ENCODE measurements at places on chromosomes 6 and 20. TPM values are rescaled to one million over a fixed set of nuclear protein-coding genes. Genes with fewer than 3 reads are reported as not detected.

The CLDN20 gene
- not detected for total RNA-seq

The MYB gene
- total RNA-seq, result 1.4 TPM

The RBBP8NL gene
- total RNA-seq, result not detected

The DUSP15 gene
- 2.0 TPM for total RNA-seq

The AKIRIN2 gene
- total RNA-seq, result 16.6 TPM

The OPRM1 gene
- total RNA-seq, result 3.3 TPM

The SOBP gene
- 23.8 TPM for total RNA-seq

- DNase-seq, result no peak
- no peaks in the 10 kb centered on the region for H3K36me3 ChIP-seq
- no peaks in the 10 kb centered on the region for H3K4me1 ChIP-seq
- H3K4me3 ChIP-seq, result no peak overlapping the region
- H3K27me3 ChIP-seq, result no peaks in the 10 kb centered on the region
- no peak overlapping the region for H3K27ac ChIP-seq
Measured at GRCh38 chr20:37846573-37846972, 56.4 kb upstream of the VSTM2L start.

GRCh38 chr6:45185403-45186251 lies 142.5 kb upstream of the RUNX2 start:
- DNase-seq, result no peak
- H3K4me3 ChIP-seq, result no peak overlapping the region
- H3K27me3 ChIP-seq, result no peaks in the 10 kb centered on the region
- H3K36me3 ChIP-seq, result no peaks in the 10 kb centered on the region

DNA sequence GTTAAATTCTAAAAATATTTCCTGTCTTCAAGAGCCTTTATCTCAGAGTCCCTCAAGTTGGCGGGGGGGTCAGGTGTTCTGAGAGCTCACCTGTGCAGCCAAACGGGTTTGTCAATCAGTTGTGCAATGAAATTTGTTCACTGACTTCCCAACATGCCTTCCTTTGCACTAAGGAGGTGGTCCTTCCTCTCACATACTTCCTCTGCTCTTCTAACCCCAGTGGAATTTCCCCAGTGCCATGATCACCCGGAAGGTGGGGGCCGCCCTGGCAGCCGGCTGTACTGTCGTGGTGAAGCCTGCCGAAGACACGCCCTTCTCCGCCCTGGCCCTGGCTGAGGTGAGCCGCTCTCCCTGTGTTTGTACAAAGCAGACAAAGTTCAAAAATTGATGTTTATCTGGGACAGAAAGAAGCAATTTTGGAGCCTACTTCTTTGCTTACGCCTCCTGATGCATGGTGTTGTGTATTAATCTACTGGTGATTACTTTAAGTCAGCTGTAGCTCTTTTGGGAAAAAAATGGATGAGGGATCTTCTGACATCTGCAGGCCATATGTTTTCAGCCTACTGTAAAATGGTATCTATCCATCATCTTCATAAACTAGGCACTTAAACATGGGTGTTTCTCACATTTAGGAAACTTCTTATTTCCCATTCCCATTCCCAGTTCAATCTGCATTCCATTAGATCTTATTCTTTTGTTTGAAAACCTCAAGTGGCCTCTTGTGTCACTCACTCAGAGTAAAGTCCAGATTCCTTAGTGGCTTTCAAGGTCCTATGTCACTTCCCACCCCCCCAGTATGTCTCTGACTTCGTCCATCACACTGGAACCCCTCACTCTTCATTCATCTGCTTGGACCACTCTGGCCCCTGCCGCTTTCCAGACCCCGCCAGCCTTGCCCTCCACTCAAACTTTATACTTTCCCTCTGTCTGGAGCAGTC lies 10.1 kb downstream of the ALDH5A1 start:
- H3K36me3 ChIP-seq, result peaks cover 6% of the 10 kb centered on the region
- no peak for DNase-seq
- no peak overlapping the region for H3K27ac ChIP-seq
- no peak overlapping the region for H3K4me3 ChIP-seq

DNA sequence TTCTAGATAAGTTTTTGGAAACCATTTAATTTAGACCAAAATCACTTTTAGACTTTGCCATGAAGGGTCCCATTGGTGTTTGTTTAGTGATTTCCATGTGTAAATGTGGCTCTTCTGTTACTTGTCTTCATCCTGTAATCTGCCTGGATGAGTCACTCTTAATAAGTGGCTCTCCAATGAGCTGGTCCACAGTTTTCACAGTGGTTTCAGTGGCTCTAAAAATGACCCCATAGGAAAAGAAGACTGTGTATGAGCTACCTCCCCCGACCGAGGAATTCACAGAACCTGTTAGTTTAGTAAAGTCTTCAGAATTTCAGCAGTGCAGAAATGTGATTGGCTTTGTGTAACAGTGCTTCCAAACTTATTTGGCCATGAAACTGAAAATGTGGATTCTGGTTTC lies 492.0 kb upstream of the MARCKS start:
- no peak for DNase-seq
- H3K4me1 ChIP-seq, result no peaks in the 10 kb centered on the region
- no peak overlapping the region for H3K27ac ChIP-seq

DNA sequence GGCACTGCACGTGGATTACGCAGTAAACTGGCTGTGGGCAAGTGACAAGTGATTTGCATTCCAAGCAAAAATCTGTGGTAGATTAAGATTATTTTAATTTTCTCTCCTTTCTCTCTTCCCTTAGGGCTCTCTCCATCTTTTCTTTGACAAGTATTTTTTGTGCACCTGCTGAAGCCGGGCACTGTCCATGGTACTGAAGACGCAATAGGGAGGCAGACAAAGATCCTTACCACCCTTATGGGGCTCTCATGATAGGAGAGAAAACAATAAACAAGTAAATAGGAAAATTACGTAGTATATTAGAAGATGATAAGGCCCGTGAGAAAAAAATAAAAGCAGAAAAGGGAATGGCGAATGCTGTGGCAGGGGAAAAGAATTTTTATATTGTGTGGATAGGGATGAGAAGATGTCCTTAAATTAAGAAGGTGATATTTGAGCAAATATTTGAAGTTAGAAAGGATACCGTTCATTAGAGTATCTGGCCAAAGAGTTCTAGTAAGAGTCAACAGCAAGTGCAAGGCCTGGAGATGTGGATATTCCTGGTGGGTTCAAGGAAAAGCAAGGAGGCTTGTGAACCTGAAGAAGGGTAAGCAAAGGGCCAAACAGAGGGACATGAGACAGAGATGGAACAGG lies 146.0 kb downstream of the LAMP5 start:
- no peaks in the 10 kb centered on the region for H3K36me3 ChIP-seq
- DNase-seq, result no peak
- H3K27me3 ChIP-seq, result no peaks in the 10 kb centered on the region
- no peak overlapping the region for H3K4me3 ChIP-seq

GRCh38 chr6:89087881-89088280 lies 7.3 kb downstream of the PNRC1 start:
- no peaks in the 10 kb centered on the region for H3K27me3 ChIP-seq
- H3K27ac ChIP-seq, result no peak overlapping the region
- no peaks in the 10 kb centered on the region for H3K4me1 ChIP-seq
- peaks cover 19% of the 10 kb centered on the region for H3K36me3 ChIP-seq
- H3K4me3 ChIP-seq, result no peak overlapping the region
- DNase-seq, result no peak

DNA sequence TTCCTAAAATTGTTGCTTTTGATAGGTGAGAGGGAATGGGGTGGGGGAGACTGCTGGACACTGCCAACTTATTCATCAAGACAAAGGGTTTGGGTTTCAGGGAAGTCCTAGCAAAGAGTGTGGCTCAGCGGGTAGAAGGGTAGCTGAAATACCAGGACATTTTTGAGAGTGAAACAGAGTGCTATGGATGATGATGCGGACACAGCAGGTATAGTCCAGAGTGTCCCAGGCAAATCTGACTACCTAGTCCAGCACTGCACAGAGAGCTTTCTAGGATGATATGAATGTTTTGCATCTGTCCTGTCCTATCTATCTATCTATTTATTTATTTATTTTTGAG lies 154.3 kb downstream of the BCAS1 start:
- no peaks in the 10 kb centered on the region for H3K27me3 ChIP-seq
- H3K4me1 ChIP-seq, result peaks cover 31% of the 10 kb centered on the region
- no peaks in the 10 kb centered on the region for H3K36me3 ChIP-seq
- H3K4me3 ChIP-seq, result peak overlapping the region; percentile 58

DNA sequence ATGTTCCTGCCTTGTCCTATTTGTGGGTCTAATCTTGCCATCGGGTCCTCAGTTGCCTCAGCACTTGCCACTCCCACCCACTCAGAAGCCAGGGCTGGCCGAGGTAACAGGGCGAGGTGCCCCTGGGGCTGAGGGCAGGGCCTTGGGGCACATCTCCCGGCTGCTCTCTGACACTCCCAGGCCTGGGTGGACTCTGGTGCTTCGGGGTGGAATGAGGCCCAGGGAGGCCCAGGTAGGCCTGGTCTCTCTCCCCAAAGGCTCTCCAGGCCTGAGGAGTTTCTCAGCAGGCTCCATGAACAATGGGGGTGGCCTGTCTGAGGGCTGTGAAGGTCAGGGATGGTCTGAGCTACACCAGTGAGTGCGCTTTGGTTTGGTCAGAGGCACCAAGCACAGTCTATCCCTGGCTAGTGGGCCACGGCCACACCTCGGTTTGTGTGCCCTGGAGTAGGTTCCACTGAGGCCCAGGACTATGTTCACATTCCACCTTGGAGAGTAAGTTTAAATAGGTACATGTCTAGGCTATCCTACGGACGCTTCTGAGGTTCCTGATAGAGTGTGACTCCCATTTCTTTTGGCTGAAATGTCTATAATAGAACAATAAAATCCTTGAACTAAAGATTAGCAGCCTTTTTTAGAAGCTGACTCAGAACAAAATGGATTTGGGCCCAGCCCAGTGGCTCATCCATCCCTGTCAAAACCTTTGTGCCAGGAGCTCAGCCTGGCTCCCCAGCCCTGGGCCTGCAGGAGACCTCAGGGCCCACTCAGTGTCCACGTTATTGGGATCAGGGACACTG lies 78.8 kb downstream of the SLC24A3 start:
- H3K27me3 ChIP-seq, result no peaks in the 10 kb centered on the region
- H3K27ac ChIP-seq, result no peak overlapping the region
- no peaks in the 10 kb centered on the region for H3K36me3 ChIP-seq
- DNase-seq, result no peak

DNA sequence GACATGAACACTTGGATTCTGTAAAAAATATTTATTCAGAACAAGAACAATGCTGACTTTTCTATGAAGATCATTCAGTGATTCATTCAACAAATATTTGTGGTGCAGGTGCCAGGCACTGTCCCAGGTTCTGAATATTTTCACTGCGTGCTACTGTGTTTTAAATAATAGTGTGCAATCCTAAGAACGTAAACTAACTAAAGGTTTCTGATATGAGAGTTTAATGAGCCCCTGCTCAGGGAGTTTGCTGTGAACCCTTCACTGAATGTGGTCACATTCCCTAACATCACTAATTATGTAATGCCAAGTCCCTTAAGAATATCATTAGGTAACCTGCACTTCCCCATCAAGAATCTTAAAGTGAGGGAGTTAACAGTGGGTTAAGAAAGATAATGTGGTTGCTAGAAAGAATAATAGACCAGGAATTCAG lies 1.7 kb upstream of the TMEM170B start:
- no peaks in the 10 kb centered on the region for H3K36me3 ChIP-seq
- H3K27me3 ChIP-seq, result no peaks in the 10 kb centered on the region
- H3K27ac ChIP-seq, result no peak overlapping the region

DNA sequence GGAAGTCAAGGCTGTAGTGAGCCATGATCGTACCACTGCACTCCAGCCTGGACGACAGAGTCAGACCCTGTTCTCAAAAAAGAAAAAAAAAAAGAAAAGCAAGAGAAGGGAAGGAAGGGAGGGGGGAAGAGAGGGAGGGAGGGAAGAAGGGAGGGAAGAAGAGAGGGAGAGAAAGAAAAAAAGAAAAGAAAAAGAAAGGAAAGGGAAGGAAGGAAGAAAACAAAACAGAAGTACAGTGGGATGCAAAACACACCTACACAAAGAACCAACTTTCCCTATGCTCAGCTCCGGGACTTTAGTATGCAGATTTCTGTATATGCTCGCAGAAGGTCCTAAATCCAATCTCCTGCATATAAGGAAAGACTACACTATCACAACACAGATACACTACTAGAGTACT lies 2.5 kb upstream of the WTAP start:
- H3K4me1 ChIP-seq, result no peaks in the 10 kb centered on the region
- H3K4me3 ChIP-seq, result no peak overlapping the region
- no peak overlapping the region for H3K27ac ChIP-seq

DNA sequence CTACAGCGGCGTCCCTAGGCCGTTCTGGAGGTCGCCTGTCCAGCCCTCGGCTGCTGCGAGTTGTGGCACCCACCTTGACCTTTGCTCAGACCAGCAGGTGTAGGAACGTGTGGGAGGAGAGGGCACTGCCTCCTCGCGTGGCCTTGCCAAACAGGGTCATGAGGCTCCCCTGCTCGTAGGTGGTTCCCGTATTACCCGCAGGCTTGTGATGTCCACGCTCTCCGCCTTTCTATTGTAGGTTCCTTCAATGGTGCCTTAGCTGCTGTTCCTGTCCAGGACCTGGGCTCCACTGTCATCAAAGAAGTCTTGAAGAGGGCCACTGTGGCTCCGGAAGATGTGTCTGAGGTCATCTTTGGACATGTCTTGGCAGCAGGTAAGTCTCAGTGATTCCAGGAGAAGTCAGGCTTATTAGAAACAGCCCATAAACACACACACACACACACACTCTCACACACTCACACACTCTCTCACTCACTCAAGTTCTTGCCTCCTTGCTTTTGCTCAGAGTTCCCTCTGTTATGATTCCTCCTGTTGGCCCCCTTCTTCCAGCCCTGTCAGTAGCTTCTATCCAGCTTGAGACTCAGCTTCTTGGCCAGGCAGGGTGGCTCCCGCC lies 942 bp downstream of the ACAT2 start:
- peaks cover 20% of the 10 kb centered on the region for H3K4me1 ChIP-seq
- peak overlapping the region; percentile 98 for H3K27ac ChIP-seq
- DNase-seq, result peak; percentile 73
- H3K36me3 ChIP-seq, result no peaks in the 10 kb centered on the region
- peak overlapping the region; percentile 85 for H3K4me3 ChIP-seq

DNA sequence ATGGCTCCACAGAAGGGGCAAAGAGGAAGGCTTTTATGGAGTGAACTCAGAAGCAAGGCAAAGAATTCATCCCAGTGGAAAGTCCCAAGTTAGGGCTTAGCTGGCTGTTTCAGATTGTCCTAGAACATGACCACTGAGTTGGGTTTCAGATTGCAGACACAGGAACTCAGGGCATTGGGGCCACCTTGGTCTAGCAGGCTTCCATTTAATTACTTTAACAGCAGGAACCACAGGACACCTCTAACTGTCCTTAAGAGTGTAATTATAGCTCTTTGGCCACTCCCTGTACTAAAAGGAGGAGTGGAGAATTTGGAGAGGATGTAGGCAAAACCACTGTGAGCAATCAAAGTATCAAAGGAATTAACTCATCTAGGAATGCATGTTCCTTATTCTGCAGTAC lies 150.6 kb upstream of the AGPAT4 start:
- no peak overlapping the region for H3K27ac ChIP-seq
- H3K4me3 ChIP-seq, result no peak overlapping the region
- H3K27me3 ChIP-seq, result no peaks in the 10 kb centered on the region
- no peak for DNase-seq
- H3K4me1 ChIP-seq, result peaks cover 6% of the 10 kb centered on the region

GRCh38 chr6:157877573-157878438 lies 54.8 kb downstream of the SNX9 start:
- H3K27ac ChIP-seq, result no peak overlapping the region
- no peak overlapping the region for H3K4me3 ChIP-seq
- H3K4me1 ChIP-seq, result no peaks in the 10 kb centered on the region
- no peaks in the 10 kb centered on the region for H3K27me3 ChIP-seq

Data from sigmoid colon (tissue), 7 donors.